ENCODE measurements at places on chromosomes 2 and 18.

DNA sequence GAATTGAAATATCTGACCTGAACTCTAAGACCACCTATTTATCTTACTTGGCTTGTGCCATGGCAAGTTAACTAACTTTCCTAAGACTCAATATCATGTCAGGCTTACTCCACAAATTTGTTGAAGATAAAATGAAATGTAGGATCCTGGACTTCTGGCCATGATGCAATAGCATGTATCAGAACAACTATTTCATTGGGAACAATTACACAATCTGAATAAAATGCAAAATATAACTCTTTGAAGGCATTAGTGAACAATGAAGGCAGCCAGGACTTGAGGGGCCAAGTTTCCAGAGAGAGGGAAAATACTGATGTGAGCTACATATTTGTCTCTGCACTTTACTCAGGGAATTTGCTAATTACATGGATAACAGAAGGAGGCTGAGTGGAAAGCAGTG is 476.5 kb upstream of the ACVR2A start:
- no peak for DNase-seq

- no peak for DNase-seq
These were observed 140.0 kb upstream of the FHL2 start for GRCh38 chr2:105538840-105539239.

DNA sequence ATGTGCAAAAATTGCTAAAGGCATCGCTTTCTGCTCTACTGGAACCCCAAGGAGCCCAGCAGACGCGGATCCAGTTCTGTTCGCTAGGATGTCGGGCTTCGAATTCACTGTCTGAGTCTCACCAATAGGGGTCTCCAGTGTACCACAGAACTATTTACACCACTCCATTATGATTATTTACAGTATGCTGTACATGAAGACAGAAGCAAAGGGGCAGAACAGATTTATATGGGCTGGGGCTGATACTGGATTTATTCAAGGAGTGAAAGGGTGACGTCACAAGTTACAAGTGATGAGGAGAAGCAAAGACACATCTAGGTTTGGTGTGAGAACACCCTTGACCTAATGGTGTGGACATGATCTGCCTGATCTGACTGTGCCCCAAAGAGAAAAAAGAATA is 185.3 kb upstream of the ATP5MC3 start:
- DNase-seq, result peak; percentile 19

- no peak for DNase-seq
These were observed 501 bp downstream of the RETREG2 start for GRCh38 chr2:219178377-219179175.

GRCh38 chr2:36456227-36457175 is 100.9 kb downstream of the CRIM1 start:
- no peak for DNase-seq

GRCh38 chr2:217430916-217431576 is 571.2 kb upstream of the TNP1 start:
- no peak for DNase-seq

DNA sequence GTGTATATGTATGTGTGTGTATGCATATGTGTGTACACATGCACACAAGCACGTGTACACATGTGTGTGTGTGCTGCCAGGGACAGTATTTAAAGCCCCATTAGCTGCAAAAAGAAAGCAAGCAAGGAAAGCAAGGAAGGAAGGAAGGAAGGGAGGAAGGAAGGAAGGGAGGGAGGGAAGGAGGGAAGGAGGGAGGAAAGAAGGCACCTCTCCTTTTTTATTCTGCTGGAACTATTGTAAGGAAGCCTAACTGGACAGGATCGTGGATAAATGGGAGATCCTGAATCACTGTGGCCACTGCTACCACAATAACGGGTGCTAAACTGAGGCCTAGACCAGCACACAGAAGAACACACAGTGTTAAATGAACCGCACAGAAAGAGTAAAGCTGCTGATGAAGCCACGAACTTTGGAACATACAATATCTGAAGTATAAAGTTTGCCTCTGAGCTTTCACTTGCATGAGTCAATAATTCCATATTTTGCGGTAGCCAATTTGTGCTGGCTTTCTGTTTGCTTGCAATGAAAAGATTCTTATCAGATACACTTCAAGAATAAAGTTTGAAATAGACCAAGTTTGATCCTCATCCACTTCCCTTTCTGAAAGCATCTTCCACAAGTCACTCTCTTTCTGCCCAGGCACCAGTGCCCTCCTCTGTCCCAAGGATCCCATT is 15.5 kb downstream of the CACNB4 start:
- DNase-seq, result no peak

GRCh38 chr2:64637000-64637635 is 16.6 kb downstream of the SERTAD2 start:
- no peak for DNase-seq

DNA sequence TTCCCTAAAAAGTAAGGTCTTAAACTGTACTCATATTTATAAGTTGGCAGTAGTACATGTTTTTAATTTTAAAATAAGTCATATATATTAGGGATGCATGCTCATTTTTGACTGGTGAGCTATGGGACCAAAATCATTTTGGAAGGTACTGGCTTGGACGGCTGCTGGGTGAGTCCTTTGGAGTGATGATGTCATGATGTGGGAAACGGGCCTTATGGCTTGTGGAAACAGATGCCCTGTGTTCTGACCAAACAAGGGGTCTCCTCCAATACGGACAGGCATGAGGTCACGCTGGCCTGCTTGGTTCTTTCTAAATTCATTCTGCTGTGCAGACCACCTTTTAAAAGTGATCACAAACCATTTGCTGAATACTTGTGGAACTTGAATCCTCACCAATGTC is 109.2 kb upstream of the MGAT5 start:
- no peak for DNase-seq

GRCh38 chr2:148920559-148920958 is 45.5 kb downstream of the KIF5C start:
- DNase-seq, result no peak

DNA sequence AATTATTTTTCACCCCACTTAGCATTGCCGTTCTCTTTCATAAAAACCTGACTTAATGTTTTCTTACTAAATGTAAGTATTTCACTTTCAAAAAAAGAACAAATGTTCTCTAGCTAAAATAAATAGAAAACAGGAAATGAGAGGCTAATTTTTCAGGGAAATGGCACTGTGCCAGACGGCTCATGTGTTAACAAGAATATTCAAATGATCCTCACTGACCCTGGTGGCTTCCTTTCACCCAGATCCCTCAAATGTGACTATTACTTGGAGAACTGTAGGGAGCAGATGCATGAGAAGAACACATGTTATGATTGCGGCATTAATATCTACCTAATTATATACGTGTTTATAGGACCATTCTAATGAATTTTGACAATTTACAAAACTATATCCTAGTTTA is 827.7 kb downstream of the SOCS6 start:
- DNase-seq, result no peak

- no peak for DNase-seq
These were observed 134.9 kb upstream of the ZNF236 start for GRCh38 chr18:76687304-76687962.

- DNase-seq, result no peak
These were observed 82.1 kb downstream of the TMEM163 start for GRCh38 chr2:134636714-134637113.

- no peak for DNase-seq
These were observed 265.2 kb upstream of the CXCR4 start for GRCh38 chr2:136383167-136383566.

DNA sequence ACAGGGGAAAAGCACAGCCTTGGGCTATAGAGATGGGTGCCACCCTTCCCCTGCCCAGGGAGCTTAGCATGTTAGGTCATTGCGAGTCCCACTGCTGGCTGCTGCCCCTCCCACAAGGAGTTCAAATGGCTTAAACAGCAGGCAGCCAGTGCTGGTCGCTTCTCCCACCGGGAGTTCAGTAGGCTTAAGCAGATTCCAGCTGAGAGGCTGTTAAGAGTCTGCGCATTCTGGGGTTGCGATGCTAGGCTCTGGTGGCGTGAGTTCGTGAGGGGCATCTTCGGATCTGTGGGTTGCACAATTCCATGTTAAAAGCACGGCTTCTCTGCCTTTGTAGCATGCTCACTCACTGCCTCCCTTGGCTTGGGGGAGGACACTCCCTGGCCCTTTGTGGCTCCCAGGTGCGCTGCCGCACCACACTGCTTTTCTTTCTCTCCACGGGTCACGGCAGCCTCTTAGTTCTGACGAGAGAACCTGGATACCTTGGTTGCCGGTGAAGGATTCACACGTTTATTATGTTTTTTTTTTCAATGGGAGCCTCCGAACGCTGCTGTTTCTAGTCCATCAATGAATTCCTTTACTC is 93.2 kb downstream of the UNC80 start:
- no peak for DNase-seq

DNA sequence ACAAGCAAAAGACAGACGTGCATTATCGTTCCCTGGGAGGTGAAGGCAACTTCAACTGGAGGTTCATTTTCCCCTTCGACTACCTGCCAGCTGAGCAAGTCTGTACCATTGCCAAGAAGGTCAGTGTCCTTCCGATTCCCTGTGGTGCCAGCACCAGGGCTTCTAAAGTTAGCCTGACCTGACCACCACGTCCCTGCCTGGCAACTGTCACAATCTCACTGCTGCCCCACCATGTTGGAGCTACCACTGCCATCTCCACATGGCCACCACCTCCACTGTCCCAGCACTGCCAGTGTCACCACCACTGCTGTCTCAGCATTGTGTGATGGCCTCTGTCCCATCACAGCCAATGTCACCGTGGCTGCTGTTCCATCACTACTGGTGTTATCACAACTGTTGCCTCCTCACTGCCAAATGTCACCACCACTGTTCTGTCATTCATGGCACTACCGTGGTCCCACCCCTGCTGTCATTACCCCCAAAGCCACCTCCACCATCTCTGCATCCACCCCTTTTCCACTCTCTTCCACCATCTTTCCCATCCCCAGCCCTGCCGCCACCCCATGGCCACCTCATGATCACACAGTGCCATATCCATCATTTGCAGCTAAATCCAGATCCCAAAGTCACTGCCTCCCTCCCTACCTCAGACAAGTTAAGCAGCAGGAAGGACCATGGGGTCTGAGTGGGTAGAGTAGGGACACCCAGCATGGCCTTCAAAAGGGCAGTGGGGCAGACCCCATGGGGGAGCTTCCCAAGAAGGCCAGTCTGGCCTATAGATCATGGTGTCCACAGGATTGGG is 216.5 kb downstream of the DYSF start:
- DNase-seq, result no peak

- DNase-seq, result peak; percentile 78
These were observed 35.7 kb downstream of the CDC42EP3 start for GRCh38 chr2:37635504-37636380.

- no peak for DNase-seq
These were observed 227.6 kb downstream of the ASXL3 start for GRCh38 chr18:33805592-33805991.

GRCh38 chr2:139177041-139177440 is 396.9 kb upstream of the NXPH2 start:
- no peak for DNase-seq

DNA sequence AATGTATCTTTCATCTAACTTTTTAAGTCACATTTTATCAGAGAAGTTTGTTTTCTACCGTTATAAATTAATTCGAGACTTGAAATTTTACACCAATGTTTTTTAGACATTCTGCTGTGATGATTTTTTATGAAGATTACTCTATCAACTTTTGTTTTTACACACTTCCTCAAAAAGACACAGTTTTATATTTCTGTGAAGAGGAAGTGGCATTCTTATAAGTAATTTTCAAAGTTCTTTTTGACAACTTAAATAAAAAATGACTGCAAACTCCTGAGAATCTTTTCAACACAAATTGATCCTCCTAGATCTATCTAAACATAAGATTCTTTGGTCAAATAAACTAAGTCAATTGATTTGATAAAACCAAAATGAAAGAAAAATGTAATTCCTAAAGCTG is 13.7 kb downstream of the ANKRD44 start:
- DNase-seq, result no peak

- DNase-seq, result no peak
These were observed at the start of gene CACNB4 for GRCh38 chr2:152098496-152099366. Gene CACNB4 (minus strand): TSS chr2:152099044.

GRCh38 chr2:46717344-46718121 is 198.1 kb downstream of the MCFD2 start:
- no peak for DNase-seq

DNA sequence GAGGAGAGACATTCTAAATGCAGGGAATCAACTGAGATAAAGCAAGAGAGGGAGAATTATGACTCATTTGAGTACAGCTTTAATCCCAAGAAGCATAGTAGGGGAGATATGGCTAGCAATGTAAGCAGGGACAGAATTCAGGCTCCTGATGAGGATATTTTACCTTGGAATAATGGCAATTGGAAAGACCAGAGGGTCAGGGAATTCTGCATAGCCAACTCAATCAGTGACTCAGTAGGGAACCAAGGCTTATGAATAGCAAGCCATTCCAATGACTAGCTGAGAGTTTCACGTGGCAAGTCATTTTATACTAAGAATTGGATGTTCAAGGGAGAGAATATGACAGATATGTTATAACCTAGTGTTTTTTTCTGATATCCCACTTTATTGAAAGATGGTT is 563.8 kb upstream of the NETO1 start:
- DNase-seq, result no peak

- DNase-seq, result no peak
These were observed 184.6 kb downstream of the ZFP36L2 start for GRCh38 chr2:43041661-43042360.

- no peak for DNase-seq
These were observed 18.5 kb downstream of the DHRS9 start for GRCh38 chr2:169087757-169088379.

- no peak for DNase-seq
These were observed 46.6 kb upstream of the SCG2 start for GRCh38 chr2:223648755-223649154.

DNA sequence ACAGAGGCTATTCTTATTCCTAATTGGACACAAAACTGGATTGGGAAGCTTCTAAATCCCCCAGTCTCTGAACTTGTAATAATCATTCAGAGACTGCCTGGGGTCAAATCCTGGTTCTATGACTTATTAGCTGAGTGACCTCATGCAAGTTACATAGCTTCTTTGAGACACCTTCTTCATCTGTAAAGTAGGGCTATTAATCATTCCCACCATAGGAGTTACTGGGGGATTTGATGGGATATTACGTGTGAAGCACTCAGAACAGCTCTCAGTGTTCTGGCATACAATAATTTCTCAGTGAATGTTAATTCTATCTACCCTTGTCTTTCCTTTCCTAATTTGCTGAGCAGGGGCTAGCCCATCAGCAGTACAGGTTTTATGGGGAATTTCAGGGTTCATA is 256.7 kb upstream of the TNP1 start:
- no peak for DNase-seq

GRCh38 chr2:227450926-227451654 is 20.9 kb upstream of the AGFG1 start:
- DNase-seq, result no peak

DNA sequence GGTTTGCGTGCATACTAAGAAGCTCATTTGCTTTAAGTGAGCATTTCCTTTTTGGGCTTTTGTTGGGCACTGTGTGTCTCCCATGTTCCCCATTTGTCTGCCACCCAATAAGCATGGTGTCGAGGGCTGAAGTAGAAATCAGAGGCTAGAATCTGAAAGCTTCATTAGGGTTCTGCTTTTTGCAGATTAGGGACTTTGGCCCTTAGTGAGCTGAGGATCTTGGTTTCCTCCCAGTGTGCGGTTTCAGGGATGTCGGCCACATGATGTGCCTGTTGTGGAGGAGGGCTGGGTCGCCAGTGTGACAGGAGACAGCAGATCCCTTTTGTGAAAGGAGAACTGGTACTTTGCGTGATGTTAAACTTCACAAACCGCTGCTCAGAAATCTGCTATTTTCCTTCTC is 41.1 kb downstream of the PLEKHB2 start:
- DNase-seq, result no peak
